ENCODE measurements at places on chromosomes 7 and 10. TPM values are rescaled to one million over a fixed set of nuclear protein-coding genes. Genes with fewer than 3 reads are reported as not detected.

DNA sequence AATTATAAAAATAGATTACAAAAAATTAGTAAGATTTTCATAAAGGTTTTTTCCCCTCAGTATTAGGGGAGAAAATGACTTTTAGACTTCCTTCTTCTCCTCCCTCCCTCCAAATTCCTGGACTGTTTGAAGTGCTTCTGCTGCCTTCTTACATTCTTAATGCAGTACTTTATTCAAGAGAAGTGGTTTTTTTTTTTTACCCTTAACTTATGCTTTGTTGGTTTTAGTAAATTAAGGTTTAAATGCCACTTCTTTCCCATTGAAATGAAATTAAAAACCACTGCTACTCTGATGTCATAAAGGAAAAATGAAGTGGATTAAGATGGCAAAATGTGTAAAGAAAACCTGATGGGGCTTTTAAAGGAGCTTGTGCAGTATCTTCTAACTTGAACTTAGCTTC lies 140.7 kb downstream of the VTI1A start:
- DNase-seq: peak; percentile 7

- peak; percentile 22 for DNase-seq
Measured at GRCh38 chr7:109844362-109844761, 1246.6 kb upstream of the LRRN3 start.

- DNase-seq: no peak
Measured at GRCh38 chr10:15230257-15230656, 61.8 kb upstream of the NMT2 start.

Gene FRAT2
- 8.4 TPM for polyA plus RNA-seq

GRCh38 chr10:122445469-122445868 lies 9.0 kb upstream of the ARMS2 start:
- no peak for DNase-seq

- no peak for DNase-seq
Measured at GRCh38 chr7:93843260-93843659, 47.3 kb downstream of the TFPI2 start.

GRCh38 chr10:75977139-75977538 lies 545.7 kb downstream of the LRMDA start:
- no peak for DNase-seq

- no peak for DNase-seq
Measured at GRCh38 chr7:78267141-78267540, 468.6 kb downstream of the PHTF2 start.

DNA sequence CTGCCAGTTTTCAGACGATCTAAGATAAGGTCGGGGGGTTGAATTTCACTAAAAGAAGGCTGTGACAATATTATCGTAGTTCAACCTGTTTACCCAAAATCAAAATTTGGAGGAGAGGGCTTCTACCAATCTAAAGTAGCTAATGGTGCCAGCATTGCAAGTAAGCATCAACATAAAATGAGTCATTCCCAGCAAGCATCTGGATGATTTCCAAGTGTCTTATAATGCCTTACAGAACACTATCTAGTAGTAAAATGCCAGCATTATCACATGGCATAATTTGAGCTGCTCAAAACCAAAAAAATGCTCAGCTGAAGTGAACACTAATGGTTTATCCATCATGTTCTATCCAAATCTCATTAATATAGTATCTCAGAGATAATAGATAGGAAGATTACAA lies 1193.9 kb downstream of the DNAJB9 start:
- DNase-seq: no peak

DNA sequence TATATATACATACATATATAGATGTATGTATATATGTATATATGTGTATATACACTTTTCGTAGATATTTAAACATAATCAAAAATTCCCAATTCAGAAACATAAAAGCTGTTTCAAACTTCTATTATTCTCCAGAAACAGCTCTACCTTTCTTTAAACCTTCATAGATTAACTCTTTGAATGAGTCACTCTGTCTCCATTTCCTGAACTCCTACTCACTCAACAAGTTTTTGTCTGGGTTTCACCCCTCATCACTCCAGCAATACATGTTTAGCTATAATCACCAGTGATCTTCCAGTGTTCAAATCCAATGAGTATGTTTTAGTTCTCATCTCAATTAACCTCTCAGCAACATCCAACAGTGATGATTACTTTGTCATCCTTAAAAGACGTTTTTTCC lies 9.6 kb downstream of the DGKB start:
- DNase-seq: no peak

Gene NOS3
- polyA plus RNA-seq: 11.0 TPM

- no peak for DNase-seq
Measured at GRCh38 chr7:32228601-32229000, 158.4 kb upstream of the PDE1C start.

Gene NPC1L1
- 0.34 TPM for polyA plus RNA-seq

DNA sequence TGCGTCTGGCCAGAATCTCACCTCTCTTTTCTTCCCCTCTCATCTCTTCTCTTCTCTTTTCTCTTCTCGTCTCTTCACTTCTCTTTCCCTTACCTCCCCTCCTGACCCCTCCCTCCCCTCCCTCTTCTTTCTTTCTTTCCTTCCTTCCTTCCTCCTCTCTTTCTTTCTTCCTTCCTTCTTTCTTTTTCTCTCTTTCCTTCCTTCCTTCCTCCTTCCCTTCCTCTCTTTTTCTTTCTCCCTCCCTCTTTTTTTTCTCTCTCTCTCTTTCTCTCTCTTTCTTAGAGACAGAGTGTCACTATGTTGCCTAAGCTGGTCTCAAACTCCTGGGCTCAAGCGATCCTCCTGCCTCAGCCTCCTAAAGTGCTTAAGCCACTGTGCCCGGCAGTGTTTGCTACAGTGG lies 4.6 kb upstream of the GTF2IRD1 start:
- DNase-seq: no peak

DNA sequence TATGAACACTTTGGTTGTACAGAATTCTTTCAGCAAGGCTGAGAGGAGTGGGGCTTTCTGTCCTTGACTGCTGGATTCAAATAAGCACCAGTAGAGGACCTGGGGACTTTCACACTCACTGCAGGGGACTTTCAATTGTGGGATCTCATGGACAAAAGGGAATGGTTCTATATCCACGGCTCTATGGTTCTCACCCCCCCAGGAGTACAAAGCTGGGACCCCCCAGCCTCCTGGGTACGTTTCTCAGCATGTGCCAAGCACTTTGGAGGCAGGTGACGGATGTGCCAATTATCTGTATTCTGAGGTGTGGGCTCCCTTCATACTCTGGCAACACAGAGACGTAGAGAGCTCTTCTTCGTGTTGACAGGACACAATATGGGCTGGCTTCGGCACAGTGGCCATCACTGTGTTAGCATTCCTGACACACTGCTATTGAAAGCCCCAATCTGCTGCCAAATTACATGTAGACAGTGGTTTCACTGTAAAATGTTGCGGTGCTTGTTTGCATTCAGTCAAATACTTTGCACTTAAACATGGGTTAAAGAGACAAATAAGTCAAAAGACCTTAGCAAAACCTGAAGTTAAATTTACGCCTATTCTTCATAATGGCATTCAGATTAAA lies 92.7 kb upstream of the SAMD8 start:
- no peak for DNase-seq

Gene LRRC4
- 13.9 TPM for polyA plus RNA-seq

DNA sequence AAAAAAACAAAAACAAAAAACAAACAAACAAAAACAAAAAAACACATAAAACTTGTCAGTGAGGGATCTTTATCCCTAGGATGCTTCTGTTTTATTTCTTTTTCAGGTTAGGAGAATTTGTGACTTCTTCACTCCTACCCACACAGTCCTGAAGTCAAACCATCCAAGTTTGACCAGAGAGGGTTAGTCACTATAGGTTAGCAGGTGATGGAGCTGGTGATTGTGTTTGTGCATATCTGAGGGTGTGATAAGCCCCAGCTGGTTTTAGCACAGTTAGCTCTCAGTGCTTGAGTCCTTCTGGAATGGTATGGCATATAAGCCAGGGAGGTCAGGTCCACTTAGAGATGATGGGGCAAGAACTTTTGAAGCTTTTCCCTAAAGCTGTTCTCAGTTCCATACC lies 11.8 kb upstream of the IKZF1 start:
- DNase-seq: no peak

DNA sequence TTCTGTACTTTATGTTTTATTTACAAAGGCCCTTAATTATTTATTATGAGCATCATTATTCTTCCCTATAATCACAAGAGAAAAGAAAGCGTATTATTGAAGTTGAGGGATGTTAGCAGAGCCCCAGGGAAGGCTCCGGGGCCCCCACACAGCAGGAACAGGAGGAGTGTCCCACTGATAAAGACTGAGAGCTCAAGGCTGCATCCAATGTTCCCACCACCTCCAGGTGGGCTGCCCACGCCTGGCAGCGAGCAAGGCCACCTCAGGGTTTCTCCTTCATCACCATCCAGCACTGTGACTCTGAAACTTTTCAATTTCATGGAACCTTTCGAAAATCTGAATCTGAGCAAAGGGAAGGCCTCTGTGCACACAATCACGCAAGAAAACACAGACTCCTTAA lies 35.9 kb upstream of the WIPF3 start:
- DNase-seq: no peak

Gene RHOBTB1
- polyA plus RNA-seq: 55.9 TPM

GRCh38 chr10:15290671-15291070 lies 80.4 kb downstream of the FAM171A1 start:
- DNase-seq: no peak

- no peak for DNase-seq
Measured at GRCh38 chr7:150370612-150371071, 2.0 kb downstream of the REPIN1 start.

Gene SEC61A2
- 17.2 TPM for polyA plus RNA-seq

Gene PDZD8
- 24.2 TPM for polyA plus RNA-seq

DNA sequence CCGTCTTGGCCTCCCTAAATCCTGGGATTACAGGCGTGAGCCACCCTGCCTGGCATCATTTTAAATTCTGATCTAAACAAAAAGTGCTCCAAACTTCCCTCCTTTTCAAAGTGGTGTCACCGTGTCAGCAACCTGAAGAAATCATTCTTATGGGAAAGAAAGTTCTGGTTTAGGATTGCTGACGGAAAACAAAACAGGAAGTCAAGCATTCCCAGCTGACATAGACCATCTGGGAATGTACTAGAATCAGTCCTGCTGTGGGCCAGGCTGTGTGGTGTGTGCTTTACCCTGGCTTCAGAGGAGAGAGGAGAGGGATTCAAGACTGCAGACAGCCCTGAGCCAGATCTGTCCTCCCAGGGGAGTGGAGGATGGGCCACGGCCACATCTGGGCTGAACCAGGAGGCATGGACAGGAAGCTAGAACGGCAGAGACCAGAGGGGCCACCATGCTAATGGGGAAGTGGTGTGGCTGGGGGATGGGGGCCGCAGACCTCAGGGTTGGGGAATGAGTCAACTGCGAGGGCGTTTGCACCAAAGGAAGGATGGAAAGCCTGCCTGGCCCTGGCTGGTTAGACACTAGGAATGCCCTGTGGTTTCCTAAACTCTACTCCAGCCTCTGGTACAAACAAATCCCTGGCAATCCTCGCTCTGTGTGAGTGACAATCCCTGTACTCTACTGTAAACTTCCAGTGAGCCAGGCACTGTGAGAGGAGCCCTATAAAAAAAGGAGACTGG lies 16.7 kb upstream of the CLIP2 start:
- DNase-seq: peak; percentile 89

Gene NPFFR1
- polyA plus RNA-seq: 0.24 TPM

GRCh38 chr10:116779076-116779687 lies 36.8 kb upstream of the HSPA12A start:
- DNase-seq: no peak

Gene LAMB4
- 0.29 TPM for polyA plus RNA-seq

Gene HOXA13
- polyA plus RNA-seq: not detected

Gene SCART1
- 2.5 TPM for polyA plus RNA-seq

DNA sequence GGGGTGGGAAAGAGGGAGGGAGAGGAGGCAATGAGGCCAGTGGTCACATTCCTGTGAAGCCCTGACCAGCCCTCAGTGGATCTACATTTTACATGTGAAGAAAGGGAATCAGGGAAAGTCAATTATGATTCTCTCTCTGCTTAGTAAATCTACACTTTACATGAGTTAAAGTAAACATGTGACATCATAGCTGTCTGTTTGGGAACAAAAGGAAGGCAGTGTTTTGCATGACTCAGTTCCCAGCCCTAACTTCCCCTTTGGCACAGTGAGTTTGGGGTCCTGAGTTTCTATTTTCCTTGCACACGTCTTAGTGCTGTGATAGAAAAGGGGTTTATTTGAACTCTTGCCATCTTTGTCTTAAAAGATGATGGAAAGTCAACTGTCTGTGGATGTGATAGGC lies 615.1 kb downstream of the SDK1 start:
- no peak for DNase-seq

DNA sequence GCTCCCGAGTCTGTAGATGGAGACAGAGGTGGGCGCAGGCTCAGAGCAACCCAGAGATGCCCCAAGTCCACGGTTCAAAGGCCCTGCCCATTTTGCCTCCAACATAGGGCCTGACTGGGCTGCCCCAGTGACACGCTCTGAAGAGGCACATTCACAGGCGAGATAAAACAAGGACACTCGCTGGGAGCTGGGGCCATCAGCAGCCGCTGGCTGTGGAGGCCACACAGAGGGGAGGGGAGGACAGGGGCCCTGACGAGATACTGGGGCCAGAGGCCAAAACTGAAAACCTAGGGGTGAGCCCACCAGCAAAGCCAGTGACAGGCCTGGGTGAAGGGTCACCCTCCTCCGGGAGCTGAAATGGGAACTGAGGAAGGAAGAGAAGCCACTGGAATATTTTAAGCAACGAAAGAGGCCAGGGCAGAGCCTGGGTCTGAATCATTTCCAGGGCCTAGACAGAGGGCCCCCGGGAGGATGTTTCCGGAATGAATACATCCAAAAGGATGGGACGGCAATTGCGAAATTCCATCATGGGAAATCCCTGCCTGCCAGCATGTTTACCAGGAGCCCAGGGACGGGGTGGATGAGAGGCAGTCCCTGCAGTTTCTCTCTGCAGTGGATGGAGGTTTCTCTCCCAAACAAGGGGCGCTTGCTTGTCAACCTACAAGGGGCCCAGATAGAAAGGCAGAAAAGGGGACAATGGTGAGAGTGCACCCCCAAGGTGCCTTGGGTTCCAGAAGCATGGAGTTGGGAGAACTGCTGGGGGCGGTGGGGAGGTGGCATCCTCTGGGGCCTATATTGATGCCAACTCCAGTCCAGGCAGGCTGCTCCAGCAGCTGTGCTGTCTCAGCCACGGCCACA lies 29.0 kb upstream of the HSPA12A start:
- DNase-seq: peak; percentile 58

Gene TMEM270
- not detected for polyA plus RNA-seq

- no peak for DNase-seq
Measured at GRCh38 chr10:118220346-118220850, 121.7 kb downstream of the FAM204A start.

- DNase-seq: no peak
Measured at GRCh38 chr7:131370523-131370968, 42.9 kb downstream of the MKLN1 start.

- peak; percentile 64 for DNase-seq
Measured at GRCh38 chr7:337567-337951, 47.6 kb downstream of the FOXL3 start.

GRCh38 chr7:135929249-135929648 lies 47.9 kb downstream of the MTPN start:
- no peak for DNase-seq
